ENCODE measurements at places on chromosomes 13 and 19.

DNA sequence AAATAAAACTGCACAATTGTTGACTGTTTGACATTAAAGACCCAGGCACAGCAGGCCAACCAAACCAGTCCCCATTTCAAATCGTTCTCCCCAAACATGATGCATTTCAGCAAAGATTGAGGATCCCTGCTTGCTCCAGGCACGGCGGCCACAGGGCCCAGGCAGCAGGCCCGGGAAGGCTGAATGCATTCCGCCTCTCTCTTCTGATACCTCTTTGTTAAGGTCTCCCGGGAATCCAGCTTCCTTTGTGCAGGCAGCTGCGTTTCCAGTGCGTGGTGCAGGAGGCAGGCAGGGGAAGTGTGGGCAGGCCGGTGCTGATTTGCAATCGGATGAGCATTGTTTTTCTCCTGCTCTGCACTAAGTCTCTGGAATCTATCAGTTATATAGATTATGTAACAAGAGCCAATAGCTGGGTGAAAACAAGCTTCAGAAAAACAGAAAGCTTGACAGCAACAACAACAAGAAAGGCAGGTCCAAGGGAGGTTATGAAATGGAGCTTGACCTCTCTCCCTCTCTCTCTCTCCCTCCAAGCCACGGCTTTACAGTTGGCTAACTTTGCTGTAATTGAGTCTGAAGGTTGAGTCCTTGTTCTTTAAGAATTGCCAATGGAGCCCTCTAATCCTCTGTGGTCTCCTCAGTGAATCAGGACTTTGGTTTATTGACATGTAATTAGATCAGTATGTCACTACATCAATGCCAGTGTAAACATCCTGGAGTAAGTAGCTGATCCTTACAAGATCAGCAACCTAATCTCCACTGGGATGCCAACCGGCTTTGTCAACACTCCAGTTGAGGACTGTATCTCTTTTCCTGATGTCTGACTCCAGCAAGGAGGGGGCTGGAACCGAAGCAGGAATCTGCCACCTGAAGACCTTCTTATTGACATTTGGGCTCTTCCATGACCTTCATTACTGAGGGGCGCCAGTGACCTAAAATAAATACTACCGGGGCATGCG lies 338.0 kb downstream of the TEX29 start:
- DNase-seq, result no peak

GRCh38 chr13:35552172-35552844 lies 75.8 kb upstream of the MAB21L1 start:
- no peak for DNase-seq

- peak; percentile 52 for DNase-seq
Observed at GRCh38 chr19:11089254-11090013, at the start of gene LDLR. LDLR (plus strand) TSS chr19:11089463; CDS start chr19:11089549, 86 bp downstream.

- DNase-seq, result no peak
Observed at GRCh38 chr19:32566246-32566830, 14.7 kb upstream of the PDCD5 start.

DNA sequence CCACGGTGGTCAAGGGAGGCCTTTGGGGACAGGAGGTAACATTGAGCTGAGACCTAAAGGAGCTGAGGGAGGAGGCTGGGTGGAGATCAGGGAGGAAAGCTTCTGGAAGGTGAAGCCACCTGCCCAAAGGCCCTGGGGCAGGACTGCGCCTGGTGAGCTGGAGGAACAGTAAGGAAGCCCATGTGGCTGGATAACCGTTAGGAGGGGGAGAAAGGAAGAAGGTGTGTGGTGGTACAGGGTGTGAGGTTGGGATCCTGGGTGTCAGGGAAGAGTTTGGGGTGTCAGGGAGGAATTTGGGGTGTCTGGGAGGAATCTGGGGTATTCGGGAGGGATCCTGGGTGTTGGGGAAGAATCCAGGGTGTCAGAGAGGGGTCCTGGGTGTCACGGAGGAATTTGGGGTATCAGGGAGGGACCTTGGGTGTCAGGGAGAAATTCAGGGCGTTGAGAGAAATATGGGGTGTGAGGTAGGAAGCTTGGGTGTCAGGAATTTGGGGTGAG lies 695 bp downstream of the TICAM1 start:
- no peak for DNase-seq

- DNase-seq, result no peak
Observed at GRCh38 chr19:52237771-52238400, 31.5 kb upstream of the ZNF766 start.

DNA sequence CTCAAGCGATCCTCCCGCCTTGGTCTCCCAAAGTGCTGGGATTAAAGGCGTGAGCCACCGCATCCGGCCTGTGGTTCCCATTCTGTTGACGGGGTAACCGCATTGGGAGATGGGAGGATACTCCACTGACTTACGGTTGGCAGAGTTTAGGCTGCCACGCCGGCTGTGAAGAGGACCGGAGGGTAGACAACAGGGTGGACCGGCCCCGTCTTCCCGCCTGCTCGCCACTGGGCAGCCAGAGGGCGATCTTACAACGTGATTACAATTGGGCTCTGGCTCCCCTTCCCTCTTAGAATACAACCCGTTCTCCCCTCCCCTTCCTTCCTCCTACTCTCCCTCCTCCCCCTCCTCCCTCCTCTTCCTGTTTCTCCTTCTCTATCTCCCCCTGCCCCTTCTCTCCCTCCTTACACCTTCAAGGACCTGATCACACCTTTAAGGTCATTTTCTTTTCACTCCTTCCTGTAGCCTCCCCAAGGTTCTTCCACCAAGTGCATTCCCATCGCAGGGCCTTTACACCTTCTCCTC lies 957 bp upstream of the CCDC194 start:
- no peak for DNase-seq

GRCh38 chr13:111031531-111031961 lies 83.6 kb upstream of the ARHGEF7 start:
- no peak for DNase-seq

GRCh38 chr19:48390188-48391099 lies 907 bp downstream of the KDELR1 start:
- DNase-seq, result peak; percentile 24

- DNase-seq, result no peak
Observed at GRCh38 chr13:50209631-50210030, 194.4 kb downstream of the KCNRG start.

GRCh38 chr19:1551068-1552040 lies 16.8 kb downstream of the MEX3D start:
- DNase-seq, result no peak

DNA sequence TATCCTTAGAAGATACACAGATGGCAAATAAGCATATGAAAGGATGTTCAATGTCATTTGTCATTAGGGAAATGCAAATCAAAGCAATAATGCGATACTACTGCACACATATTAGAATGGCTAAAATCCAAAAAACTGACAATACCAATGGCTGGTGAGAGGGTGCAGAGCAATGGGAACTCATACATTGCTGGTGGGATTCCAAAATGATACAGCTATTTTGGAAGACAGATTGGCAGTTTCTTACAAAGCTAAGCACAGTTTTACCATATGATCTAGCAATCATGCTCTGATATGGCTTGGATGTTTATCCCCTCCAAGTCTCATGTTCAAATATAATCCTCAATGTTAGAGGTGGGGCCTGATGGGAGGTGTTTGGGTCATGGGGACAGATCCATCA lies 122.6 kb downstream of the KCTD15 start:
- no peak for DNase-seq

- DNase-seq, result no peak
Observed at GRCh38 chr13:106105153-106105552, 430.3 kb downstream of the EFNB2 start.

DNA sequence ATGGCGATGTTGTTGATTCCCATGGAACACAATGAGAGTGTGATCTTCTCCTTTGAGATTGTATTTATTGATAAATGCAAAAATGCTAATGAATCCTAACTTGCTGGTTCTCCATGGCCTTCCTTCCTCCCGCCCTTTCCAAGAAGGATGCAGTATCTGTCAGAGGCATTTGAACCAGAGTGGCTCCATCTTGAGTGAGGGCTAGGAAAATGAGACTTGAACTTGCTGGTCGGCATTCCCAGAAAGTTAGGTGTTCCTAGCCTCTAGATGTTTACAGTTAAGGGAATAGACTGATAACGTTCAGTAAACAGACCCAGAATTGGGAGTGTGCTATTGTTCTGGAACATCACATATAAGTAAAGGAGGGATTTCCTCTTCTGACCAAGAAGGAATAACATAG lies 44.2 kb upstream of the PSG2 start:
- DNase-seq, result no peak

GRCh38 chr13:48265217-48265815 lies 32.3 kb downstream of the ITM2B start:
- DNase-seq, result no peak

DNA sequence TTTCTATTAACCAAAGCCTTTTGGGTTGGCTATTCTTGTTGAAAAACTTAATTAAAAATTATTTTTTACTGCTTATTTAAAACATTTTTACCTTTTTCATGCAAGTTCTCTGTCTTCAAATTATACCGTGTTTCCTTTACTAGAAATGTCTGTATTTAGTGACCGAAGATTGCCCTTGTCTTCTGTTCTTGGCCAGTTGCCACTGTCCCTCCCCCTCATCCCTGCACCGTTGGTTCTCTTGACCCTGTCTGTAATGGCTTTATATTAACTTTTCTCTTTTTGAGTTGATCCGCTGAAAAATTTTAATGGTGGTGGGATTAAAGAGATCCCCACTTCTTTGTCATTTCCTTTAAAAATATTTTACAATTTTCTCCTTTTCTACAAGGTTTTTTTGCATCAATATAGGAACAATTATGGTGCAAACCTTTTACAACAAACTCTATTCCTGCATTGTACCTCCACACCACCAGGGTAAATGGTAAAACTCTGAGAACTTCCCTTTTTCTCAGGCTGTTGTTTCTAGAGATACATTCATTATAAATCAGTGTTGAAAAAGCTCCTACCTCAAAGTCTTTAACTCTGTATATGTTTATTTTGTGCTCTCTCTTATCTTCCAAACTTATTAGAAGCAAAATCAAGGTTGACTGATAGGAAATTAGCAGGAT lies 12.9 kb upstream of the RNF113B start:
- no peak for DNase-seq

Data from activated naive CD8-positive, alpha-beta T cell treated with anti-CD3 and anti-CD28 coated beads, Interleukin-2, amount 50 U/mL, for 16 hours (primary cell).